A673 (cell line): ENCODE measurements at places on chromosomes 13 and 19.

- no peak for DNase-seq
Observed at GRCh38 chr19:12015015-12015752, 20.3 kb downstream of the ZNF433 start.

- DNase-seq: no peak
Observed at GRCh38 chr19:45045671-45046353, 7.0 kb downstream of the CLASRP start.

DNA sequence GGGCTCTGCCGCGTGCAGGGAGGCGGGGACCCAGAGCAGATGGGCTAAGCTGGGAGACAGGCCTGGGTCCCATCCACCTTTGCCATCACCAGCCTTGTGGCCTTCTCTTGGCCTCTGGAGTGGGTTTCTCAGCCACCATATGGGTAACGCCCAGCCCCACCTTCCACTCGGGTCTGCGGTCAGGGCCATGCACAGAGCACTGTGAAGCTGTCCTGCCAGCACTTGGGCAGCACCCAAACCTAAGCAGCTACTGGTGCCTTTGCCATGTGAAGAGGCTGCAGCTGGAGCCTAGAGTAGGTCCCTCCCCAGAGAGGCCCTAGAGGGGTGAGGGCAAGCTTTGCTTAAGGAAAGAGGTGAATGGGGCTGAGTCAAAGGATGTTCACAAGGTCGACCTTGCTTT lies 24.1 kb upstream of the NPAS1 start:
- no peak for DNase-seq

- DNase-seq: no peak
Observed at GRCh38 chr13:26980099-26981031, 191.2 kb downstream of the USP12 start.
